Iris pigment epithelial cell (primary cell): ENCODE measurements at places on chromosomes 6 and 20.

DNA sequence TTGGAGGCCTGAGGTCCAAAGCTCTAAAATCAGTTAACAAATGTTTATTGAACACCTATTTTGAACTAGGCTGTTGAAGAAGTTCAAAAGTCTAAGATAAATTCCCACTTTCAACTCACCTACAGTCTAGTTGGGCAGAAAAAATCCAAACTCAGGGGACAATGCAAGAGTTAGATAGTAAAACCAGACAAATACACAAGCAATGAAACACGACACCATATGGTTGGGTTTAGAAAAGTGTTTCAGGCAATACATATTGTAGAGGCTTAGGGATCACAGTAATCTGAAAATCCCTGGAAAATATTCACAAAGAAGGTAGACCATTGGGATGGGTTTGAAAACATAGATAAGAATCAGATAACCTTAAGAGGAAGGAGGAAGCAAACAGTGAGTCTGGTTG is 1.3 kb upstream of the CARMIL1 start:
- DNase-seq, result no peak

DNA sequence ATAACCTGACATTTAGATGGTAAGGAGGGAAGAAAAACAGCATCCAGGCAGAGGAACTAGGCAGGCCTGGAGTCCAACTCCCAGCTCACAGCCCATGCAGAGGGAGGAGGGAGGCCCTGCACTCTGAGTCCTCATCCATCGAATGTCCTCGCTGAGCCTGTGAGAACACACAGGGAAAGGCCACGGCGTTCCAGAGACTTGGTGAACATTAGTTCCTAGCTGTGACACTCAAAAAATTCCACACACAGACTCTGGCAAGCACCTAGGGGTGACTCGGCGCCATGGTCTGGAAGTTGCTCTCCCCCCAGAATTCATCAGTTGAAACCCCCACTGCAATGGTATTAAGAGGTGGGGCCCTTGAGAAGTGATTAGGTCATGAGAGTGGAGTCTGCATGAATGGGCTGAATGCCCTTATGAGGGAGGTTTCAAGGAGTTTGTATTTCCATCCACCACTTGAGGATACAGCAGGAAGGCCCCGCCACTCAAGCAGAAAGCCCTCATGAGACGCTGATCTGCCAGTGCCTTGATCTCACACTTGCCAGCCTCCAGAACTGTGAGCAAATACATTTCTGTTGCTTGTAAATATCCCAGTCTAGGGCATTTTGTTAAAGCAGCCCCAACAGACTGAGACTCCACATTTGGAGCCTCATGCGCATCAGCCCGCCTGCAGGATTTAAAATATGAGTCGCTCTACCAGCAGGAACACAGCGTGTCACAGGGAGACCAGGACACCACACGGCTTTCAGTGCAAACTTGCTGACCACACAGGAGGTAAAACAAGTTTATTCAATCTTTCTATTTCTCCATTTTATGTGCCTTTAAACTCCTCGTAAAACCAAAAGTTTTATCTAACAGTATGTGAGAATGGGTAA is 73.9 kb downstream of the WDR27 start:
- DNase-seq, result no peak

DNA sequence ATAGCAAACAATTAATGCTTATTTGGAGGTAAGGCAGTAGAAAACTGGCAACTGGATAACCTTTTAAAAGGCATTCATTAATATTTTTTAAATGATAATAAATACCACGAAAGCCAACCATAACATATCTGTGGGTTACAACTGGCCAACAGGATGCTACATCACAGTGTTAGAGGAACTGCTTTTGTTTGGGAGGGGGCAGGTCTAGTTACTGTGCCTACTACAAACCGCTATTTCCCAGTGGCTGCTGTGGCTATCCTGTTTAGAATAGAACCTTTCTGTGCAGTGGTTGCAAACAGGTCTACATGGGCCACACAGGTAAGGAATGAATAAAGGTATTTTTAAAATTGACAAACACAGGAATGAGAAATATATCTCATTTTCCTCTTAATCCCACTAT is 976 bp downstream of the PIGT start:
- no peak for DNase-seq

GRCh38 chr6:30885481-30885998 is 1.2 kb downstream of the DDR1 start:
- peak; percentile 42 for DNase-seq

- DNase-seq, result no peak
These were observed 898.9 kb upstream of the ADGRB3 start for GRCh38 chr6:67736161-67736560.
